ENCODE measurements at places on chromosomes 1 and 21. TPM values are rescaled to one million over a fixed set of nuclear protein-coding genes. Genes with fewer than 3 reads are reported as not detected.

Gene HP1BP3
- 202 TPM for polyA plus RNA-seq

Gene CAMK2N1
- 0.84 TPM for polyA plus RNA-seq

Gene SELP
- polyA plus RNA-seq = not detected

Gene ITLN1
- polyA plus RNA-seq = not detected

- no peak for DNase-seq
These were observed 501 bp downstream of the FBXO6 start for GRCh38 chr1:11664336-11665065.

DNA sequence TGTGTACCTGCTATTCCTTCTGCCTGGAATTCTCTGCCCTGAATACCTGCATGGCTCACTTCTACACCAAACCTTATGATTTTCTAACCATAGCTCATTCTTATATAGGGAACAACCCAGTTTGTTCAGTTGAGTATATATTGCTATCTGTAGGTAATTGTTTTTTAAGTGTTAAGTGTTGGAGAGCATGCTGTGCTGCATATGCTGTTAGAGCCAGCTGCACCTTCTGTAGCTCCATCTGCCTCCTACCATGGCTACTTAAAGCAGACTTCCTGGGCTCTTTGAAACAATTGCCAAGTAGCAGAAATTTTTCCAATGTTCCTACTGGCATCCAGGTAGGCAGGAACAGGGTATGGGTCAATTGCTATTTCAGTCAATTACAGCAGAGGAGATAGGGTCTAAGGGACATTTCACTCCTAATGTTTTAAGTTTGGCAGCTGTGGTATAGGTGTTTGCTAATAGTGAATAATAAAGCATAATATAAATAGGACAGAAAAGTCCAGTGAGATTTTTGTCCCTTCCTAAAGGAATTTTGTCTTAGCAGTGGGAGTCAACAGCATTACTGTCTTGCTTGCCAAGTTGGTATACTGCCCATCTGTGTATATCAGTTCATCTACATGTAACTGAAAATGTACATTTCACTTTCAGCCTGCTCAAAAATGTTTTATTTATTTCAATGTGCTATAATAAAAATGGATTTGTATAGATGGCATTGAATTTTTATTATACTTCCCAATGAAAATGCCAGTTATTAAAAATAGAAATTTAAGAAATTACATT is 34.0 kb upstream of the C1orf115 start:
- DNase-seq = no peak

- DNase-seq = no peak
These were observed 301.4 kb upstream of the ADAMTS5 start for GRCh38 chr21:27268290-27268689.

GRCh38 chr1:162550925-162551324 is 10.6 kb upstream of the UAP1 start:
- DNase-seq = no peak

DNA sequence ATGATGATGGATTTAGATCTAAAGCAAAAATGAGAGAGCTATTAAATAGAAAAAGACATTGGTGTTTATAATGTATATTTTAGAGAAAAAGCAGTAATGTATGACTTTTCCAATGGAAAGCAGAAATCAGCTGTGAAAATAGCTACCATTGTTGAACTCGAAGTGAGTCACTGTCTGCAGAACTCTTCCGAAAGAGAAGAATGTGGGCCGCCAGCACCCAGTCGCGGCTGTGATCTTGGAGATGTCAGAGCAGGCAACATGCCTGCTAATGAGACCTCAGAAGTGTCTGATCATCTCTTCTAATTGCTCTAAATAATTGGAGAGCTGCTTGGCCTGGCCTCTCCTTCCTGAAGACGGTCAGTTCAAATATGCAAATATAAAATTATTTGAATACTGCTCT is 333.6 kb upstream of the RUNX1 start:
- no peak for DNase-seq

DNA sequence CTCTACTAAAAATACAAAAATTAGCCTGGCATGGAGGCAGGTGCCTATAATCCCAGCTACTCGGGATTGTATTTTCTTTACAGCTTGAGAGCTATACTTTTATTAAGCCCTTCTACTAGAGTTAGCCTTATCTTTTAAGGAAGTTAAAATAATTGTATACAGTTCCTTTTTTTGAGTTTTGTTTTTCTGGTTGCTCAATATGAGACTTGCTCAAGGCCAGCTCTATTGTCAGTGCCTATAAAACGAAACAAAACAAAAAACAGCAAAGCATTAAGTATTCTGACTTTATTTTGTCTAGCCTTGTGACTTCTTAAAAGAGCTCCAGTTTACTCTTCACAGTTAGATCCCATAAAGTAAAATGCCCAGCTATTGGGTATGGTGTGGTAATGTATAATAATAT is 17.2 kb downstream of the PKN2 start:
- DNase-seq = no peak

- DNase-seq = no peak
These were observed 39.7 kb upstream of the TIAM1 start for GRCh38 chr21:31383770-31384169.

GRCh38 chr1:223234170-223234514 is 91.1 kb upstream of the TLR5 start:
- no peak for DNase-seq

- DNase-seq = no peak
These were observed 445.1 kb downstream of the SIPA1L2 start for GRCh38 chr1:232184561-232185530.

GRCh38 chr1:55522353-55522903 is 307.3 kb upstream of the USP24 start:
- DNase-seq = no peak

All from CD4-positive, alpha-beta memory T cell (primary cell).